ENCODE measurements at places on chromosomes 1 and 21. TPM values are rescaled to one million over a fixed set of nuclear protein-coding genes. Genes with fewer than 3 reads are reported as not detected.

DNA sequence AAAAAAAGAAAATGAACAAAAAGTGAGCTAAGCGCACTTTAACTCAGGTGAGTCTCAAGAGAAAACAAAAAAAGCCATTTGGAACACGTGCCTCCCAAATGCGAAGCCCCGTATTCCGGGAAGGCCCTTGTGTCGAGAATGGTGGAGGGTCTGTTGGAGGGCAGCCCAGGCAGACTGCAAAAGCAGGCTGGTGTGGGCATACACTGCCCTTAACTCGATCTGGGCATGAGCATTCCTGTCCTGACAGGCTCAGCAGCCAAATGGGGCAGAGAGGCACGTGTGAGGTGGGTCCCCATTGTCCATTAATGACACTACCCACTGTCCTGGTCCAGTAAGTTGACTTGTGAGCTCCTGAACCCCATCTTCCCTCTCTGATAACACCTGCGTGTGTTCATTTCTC lies 57.7 kb downstream of the EVA1C start:
- DNase-seq = no peak

- no peak for DNase-seq
Measured at GRCh38 chr21:46368533-46369285, 44.8 kb downstream of the PCNT start.

GRCh38 chr1:21837476-21837875 lies 25.4 kb downstream of the LDLRAD2 start:
- no peak for DNase-seq

- DNase-seq = no peak
Measured at GRCh38 chr1:70090875-70091274, 114.5 kb downstream of the LRRC40 start.

The ASTN1 gene
- 4.8 TPM for total RNA-seq

- DNase-seq = no peak
Measured at GRCh38 chr1:51897699-51898031, 19.1 kb upstream of the NRDC start.

The SLC6A9 gene
- total RNA-seq = 1.1 TPM

GRCh38 chr1:117967881-117968280 lies 38.3 kb downstream of the WDR3 start:
- no peak for DNase-seq

The PTPRC gene
- total RNA-seq = 6.9 TPM

The GJA9 gene
- not detected for total RNA-seq

GRCh38 chr1:7474143-7474490 lies 297.0 kb upstream of the VAMP3 start:
- no peak for DNase-seq

DNA sequence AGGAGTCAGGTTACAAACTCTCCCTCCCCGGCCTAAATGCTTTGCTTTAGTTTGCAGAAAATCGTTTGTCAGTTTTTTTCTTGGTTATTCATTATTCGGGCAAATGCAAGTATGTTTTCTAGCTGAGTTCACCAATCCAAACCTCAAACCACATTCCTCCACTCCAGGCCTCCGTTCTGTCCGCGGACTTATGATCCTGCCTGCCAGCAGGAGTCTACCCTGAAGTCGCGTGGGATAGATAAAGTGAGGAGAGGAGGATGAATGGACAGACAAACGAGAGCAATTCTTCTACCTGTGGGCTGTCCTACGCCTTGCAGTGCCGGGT lies 1.3 kb downstream of the ADAMTS1 start:
- no peak for DNase-seq

DNA sequence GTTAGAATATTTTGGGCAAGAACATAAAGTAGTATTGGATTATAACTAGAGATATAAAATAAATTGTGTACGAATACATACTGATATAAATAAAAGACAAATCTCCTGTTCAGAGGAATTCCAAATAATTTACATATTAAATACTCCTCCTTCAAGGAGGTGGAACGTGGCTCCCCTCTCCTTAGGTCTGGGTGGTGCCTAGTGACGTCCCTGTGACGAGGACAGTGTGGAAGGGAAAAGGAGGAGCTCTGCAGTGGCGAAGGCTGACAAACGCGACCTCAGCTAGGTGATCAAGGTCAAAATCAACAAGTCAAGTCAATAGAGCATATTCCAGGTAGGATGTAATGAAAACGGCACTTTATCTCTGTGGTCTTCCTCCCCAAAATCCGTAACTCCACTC lies 310.0 kb downstream of the SMYD3 start:
- DNase-seq = no peak

The KIF14 gene
- 0.11 TPM for total RNA-seq

The BNIPL gene
- 0.28 TPM for total RNA-seq

GRCh38 chr1:168918860-168919741 lies 187.4 kb upstream of the ATP1B1 start:
- DNase-seq = no peak

The TTC3 gene
- 142 TPM for total RNA-seq

DNA sequence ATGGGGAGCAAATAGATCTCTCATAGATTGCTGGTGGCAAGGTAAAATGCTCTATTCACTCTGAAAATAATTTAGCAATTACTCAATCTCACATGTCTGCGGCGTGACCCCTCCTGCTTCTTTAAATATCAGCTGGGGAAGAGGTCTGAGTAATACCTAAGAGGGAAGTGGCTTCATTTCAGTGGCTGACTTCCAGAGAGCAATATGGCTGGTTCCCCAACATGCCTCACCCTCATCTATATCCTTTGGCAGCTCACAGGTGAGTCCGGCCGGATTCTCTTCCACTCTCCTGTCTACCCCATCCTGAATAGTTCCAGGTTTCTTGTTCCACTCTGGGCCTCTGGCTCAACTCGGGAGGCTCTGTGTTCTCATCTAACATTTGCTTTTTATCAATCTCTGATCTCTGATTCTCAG lies at the start of gene SLAMF7:
TSS of gene SLAMF7 (plus strand) at position 150 of the 414 bp plus-strand sequence. CDS start at position 205, 55 bp downstream.
- no peak for DNase-seq

GRCh38 chr1:204947338-204947737 lies 76.7 kb downstream of the NFASC start:
- no peak for DNase-seq

GRCh38 chr1:200153277-200154055 lies 126.0 kb downstream of the NR5A2 start:
- no peak for DNase-seq

DNA sequence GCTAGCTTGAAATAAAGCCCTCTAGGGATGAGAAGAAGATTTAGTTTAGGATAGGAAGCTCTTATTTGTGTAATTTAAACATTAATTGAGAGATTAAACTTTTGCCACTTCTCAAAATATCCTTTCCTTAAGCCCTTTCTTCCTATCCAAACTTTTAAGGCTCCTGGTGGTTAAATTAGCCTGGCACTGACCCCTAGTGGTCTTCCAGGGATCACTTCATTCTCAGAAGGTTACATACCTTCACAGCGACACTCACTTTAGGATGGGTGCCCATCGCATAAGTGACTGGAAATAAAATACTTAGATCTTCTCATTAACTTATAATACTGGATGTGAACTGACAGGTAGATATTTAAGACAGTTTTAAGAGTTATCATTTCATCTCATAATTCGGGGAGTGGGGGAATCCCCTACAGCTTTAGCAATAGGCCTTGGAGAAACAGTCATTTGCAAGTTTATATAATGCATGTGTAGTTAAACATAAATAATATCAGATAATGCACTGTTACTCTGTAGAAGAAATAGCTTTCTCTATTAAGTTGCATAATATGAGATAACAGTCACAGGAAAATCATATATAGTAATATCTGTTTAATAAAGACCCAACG lies 7.4 kb downstream of the LHX9 start:
- peak; percentile 45 for DNase-seq

The SELP gene
- 4.0 TPM for total RNA-seq

The ASH1L gene
- total RNA-seq = 82.9 TPM

DNA sequence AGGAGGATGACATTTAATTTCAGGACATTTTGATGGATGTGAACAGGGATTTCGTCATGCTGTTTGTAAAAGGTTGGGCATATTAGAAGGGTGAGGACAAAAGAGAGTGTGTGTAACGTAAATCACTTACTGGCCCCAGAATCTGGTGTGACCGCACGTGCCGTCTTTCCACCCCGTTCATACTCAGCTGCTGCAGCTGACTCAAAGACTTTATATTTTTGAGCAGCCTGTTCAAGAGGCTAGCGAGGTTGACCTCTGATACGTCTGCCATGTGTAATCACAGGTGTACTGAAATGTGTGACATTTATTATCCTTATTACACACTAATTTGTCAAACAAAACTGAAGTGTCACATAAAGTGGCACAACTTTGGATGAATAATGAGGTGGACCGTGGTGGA lies 66.5 kb upstream of the ERRFI1 start:
- DNase-seq = no peak

DNA sequence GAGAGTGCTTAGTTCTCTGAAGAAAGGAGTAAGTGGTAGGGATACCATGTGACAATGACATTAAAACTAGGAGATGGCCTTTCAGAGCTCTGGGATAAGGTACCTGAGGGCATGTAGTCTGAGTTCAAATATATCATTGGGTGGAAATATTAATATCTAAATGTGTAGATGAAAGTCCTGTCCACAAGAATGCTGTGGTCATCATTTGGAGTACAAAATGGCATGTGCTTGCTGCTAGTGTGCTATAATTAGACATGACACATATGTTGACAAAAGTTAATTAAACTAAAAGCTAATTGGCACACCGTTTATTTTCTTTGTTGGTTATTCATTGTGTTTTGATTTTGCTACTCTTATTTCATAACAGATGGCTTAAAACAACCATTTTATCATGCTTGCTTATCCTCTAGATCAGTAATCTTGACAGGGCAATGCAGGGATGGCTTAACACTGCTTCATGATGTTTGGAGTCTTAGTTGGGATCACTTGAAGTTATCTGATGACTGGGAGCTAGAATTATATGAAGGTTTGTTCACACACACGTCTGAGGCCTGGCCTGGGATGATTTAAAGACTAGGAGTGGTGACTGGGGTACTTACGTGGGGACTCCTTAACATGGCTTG lies 31.0 kb downstream of the CC2D1B start:
- DNase-seq = no peak

The RUNX3 gene
- total RNA-seq = 0.82 TPM

The CFAP57 gene
- 0.97 TPM for total RNA-seq

DNA sequence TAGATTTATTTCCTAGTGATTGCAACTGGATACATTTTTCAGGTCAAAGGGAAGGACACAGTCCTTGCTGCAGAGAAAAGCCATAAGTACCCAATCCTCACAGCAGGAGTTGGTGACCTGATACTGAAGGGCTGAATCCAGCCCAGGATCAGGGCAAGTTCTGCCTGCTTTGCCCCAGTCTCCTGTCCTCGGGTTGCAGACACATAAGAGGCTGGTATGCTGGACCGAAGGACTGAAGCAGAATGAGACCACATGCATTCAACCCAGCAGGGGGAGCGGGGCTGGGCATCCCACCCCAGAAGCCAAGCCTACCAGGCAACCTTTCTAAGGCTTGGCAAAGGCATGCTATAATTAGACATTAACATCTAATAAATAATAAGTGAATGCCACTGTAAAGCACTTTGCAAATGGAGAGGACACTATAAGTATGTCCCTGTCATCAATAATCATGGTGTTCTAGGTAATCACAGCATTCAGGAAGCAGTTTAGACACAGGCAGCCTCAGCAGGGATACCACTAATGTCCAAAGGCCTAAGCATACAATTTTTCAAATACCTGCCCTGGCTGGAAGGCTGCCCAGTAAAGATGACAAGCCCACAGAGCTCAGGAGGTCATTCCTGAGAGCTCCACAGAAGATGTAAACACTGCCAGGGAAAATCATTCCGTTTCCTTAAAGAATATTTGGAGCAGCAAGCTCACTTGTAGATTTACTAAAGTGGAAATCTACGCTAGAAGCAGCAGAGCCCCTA lies 47.6 kb downstream of the KRTAP19-8 start:
- no peak for DNase-seq

DNA sequence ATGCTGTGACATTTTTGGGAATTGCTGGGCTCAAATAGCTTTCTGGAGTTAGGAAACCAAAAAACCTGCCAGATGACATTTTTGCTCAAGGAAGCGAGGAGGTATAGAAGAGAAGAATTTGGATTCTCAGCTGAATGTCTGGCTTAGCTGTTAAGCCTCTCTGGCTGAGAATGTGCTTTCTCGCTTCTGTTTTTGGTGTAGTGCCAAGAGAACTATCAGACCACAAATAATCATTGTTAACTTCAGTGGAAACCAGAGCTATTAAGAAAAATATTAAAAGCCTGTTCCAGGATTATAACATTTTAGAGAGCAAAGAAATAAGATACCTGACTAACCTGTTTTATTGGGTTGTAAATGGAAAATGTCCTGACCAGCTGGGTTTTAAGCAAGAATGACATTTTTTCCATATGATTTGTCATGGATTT lies 39.5 kb upstream of the DIPK1A start:
- DNase-seq = no peak

GRCh38 chr1:35797380-35797779 lies 10.4 kb upstream of the AGO4 start:
- DNase-seq = no peak

DNA sequence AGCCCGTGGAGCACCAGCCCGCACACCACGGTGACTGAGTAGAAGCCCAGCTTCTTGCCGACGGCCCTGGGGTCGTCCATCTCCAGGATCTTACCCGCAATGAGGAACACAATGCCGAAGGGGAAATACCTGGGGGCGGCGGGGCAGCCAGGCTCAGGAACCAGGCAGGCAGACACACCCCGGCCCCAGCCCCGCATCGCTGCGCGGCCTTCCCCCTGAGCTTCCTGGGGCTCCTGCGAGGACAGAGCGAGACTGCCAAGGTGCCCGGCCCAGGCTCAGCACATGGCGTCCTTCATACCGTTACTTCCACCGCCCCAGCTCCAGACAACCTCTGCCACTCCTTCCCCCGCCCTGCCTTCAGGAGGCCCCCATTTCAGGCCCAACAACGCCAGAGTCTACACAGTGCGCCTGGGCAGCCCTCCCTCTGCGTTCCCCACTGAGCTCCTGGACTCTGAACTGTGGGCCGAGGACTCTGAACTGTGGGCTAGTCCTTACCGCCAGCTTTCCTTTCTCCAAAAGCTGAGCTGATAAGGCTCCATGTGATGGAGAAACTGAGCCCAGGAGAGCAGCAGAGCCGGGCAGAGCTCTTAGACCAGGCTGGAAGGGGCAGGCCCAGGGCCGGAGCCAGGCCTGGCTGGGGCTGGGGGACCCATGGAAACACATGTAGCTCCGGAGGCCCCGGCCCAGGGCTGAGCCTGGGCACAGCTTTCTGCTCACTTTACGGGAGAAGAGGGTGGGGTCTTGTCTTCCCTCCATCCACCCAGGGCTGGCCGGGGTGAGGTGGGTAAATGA lies 30.8 kb downstream of the PODN start:
- DNase-seq = no peak

The SHISA4 gene
- 26.6 TPM for total RNA-seq

- DNase-seq = no peak
Measured at GRCh38 chr1:191260056-191260455, 782.4 kb upstream of the BRINP3 start.

- no peak for DNase-seq
Measured at GRCh38 chr1:200741551-200742207, 3.0 kb downstream of the CAMSAP2 start.

GRCh38 chr1:60990714-60991090 lies 91.7 kb upstream of the NFIA start:
- no peak for DNase-seq
